BJ (cell line): ENCODE measurements at places on chromosomes 3 and 15.

- DNase-seq = no peak
Observed at GRCh38 chr3:15113471-15113870, 14.5 kb upstream of the RBSN start.

DNA sequence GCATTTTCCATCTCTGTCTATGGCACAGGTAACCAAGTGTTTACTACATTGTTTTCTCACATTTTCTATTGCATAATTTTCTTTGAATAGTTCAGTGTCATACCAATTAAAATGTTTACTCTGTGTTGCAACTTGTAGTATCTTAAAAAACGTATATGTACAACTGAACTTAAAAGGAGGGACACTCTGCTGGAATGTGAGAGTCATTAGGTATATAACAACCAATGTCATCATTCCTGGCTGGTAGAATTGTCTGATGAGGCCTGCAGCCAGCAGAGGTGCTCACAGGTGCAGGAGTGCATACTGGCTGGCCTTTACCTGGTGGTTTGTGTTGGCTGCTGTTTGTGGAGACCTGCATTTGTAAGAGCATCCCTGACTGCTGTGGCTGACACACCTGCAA lies 19.1 kb upstream of the RARRES1 start:
- DNase-seq = no peak

DNA sequence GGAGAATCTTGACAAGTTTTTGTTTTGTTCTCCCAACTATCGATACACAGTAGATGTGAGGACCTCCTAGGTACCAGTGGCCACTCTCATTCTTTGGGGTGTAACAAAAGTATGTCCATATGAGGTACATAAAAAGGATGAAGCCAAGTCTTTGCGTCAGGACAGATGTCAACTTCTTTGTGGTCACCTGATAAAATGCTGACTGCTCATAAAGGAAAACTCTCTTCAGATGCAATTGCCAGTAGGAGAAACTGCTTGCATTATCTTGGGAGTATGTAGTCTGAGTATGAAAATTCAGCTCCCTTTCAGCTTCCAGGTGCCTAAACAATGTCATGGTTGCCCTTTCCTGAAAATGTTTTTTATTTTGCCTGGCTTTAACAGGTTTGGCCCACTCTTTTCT lies 123.8 kb upstream of the GOLIM4 start:
- no peak for DNase-seq

GRCh38 chr3:196219194-196219969 lies 3.0 kb downstream of the SLC51A start:
- peak; percentile 87 for DNase-seq

GRCh38 chr3:96803870-96804269 lies 10.5 kb upstream of the EPHA6 start:
- no peak for DNase-seq

- DNase-seq = no peak
Observed at GRCh38 chr3:4462369-4463040, 4.6 kb downstream of the SUMF1 start.

DNA sequence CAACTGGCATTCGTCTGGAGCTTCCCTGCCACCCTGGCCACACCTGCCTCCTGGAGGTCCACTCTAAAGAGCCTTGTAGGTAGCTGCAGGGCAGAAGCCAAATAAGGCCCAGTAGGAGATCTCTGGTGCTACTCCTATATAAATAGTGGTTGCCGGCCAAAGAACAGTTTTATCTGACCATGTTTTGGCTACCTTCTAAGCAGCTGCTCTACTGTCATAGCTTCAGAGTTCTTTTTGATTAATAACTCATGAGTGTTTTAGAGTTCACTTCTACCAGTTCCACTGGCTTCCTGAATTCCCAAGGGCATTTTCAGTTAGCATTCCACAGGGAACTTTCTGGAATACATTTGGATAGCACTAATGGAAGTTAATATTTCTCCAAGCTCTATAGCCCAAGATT lies 154.6 kb downstream of the B3GALNT1 start:
- DNase-seq = no peak

- DNase-seq = no peak
Observed at GRCh38 chr3:114958930-114959329, 188.2 kb downstream of the ZBTB20 start.

GRCh38 chr3:18224426-18224825 lies 200.7 kb downstream of the SATB1 start:
- no peak for DNase-seq

DNA sequence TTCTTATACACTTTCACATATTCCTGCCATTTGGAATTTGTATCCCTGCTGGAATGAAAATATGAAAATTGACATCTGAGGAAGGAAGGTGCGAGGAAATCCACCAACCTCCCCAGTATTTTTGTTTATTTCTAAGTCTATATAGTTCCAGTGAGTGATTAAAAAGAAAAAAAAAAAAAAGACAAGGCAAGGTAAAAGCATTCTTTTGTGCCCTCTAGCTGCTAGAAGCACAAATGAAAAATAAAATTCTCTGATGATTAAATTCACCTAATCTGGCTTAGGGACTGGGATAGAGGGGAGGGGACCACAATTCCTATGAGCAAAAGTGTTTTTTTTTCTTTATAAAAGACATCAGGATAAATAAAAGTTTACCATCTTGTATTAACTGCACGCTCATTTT lies 370.9 kb downstream of the NR2F2 start:
- no peak for DNase-seq

DNA sequence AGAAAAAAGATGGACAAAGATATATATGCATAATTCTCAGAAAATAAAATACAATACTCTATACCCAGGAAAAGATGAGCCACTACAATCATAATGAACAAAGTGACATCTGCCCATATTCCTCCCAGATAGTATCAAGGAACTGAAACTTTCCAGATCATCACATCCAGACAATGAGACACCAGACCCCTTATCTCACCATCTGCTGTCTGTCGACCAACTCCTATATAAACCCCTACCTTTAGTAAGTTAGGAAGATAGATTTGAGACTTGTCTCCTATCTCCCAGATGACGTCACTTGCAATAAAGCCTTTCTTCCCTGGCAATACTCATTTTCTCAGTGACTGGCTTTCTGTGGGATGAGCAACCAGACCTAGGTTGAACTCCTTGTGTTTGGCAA lies 1071.6 kb downstream of the PLOD2 start:
- no peak for DNase-seq

GRCh38 chr3:197494366-197495058 lies 61.3 kb downstream of the BDH1 start:
- DNase-seq = no peak

- DNase-seq = peak; percentile 15
Observed at GRCh38 chr3:57068437-57069089, 8.1 kb downstream of the SPATA12 start.

DNA sequence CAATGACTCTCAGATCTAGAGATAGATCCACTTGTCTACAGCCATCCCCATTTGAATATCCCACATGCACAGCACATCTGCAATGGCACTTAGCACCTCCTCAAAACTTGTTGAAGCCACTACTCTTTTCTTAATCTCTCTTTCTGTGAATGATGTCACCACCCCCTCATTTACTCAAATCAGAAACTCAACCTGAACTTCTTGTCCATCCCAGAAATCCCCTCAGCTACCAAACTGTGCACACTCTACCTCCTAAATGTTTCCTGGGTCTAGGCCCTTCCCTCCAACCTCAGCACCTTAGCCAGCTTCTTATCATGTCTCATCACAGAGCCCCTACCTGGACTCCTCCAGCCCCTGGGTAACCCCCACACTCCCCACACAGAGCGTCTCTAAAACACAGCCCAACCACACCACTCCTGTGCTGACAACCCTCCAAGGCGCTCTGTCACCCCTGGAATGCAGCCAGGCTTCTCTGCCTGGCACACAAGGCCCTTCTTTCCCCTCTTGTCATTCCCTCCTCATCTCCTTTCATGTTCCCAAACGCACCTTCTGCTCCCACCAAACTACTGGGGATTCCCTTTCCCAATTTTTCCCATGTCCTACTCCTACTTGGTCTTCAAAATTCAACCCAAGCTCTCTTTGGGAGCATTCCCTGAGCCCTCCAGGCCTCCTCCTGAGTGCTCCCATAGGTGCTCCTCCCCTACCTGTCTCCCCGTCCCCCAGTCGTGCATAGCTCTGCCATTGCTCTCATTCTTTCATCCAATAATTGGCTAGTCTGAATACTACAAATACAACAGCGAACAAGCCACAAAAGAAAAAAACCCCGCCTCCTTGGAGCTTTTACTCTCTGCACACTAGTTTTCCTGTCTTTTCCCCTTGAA lies 39.8 kb upstream of the ZBTB38 start:
- no peak for DNase-seq

GRCh38 chr15:56837273-56837672 lies 81.2 kb upstream of the TCF12 start:
- no peak for DNase-seq

- no peak for DNase-seq
Observed at GRCh38 chr15:83352119-83352518, 67.7 kb upstream of the BNC1 start.

DNA sequence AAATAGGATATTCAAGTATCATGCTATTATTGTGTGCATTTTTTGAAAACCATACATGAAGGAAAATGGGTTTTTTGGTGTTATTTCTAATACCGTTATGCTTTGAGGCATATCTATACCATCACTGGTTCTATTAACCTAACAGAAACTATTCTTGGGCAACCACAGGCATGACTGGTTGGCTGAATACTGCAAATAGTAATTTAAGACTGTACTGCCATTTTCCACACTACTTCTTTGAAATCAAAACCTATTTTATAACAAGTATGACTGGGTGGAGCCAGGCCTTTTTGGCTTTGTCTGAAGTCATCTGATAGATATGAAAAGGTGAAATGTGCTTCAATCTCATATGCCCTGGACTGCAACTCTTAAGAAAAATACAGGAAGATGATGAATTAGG lies 115.1 kb downstream of the ULK4 start:
- no peak for DNase-seq

GRCh38 chr3:193377591-193377990 lies 962 bp downstream of the ATP13A5 start:
- DNase-seq = no peak

- no peak for DNase-seq
Observed at GRCh38 chr3:53834429-53835095, 11.7 kb downstream of the CHDH start.

DNA sequence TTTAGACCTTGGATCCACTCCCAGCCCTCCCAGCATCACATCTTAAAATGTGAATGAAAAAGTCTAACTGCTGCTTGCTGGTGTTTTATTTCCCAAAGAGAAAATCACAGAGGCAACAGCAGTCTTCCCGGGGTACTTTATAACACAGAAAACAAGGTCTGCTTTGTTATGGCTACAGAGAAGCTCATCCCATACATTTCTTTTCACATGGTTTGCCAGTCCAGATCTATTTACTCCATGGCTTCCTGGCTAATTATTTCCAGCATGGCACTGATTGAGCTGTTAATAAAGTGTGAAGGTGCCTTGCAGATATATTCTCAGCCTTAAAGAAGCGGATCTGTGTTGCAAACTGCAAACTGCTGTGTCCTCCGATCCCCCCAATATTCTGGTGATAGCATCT lies 466.1 kb upstream of the CFAP20DC start:
- DNase-seq = no peak

GRCh38 chr15:74907163-74907870 lies 666 bp upstream of the FAM219B start:
- DNase-seq = no peak

DNA sequence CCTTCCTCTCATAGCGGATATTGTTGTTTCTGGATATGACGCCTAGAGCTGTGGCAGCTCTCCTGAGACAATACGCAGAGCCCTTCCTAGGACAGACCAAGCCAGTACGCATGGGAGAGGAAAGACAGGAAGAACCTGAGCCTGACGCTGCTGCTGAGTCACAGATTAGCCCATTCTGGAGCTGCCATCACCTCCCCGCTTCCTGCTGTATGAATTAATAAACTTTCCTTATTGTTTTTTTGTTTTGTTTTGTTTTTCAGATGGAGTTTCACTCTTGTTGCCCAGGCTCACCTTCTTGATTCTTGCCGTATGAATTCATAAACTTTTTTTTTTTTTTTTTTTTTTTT lies 67.0 kb downstream of the PPCDC start:
- DNase-seq = no peak

- DNase-seq = peak; percentile 67
Observed at GRCh38 chr15:38864827-38865581, 300.4 kb upstream of the RASGRP1 start.

DNA sequence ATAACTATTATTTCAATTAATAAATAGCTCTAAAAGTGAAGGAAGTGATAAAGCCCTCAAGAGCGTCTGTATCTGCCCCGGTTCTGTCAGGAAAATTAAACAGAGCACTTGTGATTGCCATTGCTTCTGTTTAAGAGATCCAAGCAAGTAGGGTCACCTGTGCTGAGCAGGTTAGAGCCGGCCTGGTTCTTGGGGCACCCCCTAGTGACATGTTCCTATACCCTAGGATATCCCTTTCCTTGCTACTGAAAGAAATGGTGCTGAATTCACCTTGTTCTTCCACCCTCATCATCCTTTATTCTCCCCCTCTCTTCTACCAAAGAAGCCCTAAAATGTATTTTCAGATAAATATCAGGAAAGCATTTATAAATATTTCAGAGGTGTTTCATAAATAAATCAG lies 323.5 kb downstream of the RORA start:
- no peak for DNase-seq

GRCh38 chr3:106913111-106913698 lies 464.0 kb upstream of the CCDC54 start:
- no peak for DNase-seq

- DNase-seq = no peak
Observed at GRCh38 chr15:88982304-88982945, 69.2 kb upstream of the MFGE8 start.

DNA sequence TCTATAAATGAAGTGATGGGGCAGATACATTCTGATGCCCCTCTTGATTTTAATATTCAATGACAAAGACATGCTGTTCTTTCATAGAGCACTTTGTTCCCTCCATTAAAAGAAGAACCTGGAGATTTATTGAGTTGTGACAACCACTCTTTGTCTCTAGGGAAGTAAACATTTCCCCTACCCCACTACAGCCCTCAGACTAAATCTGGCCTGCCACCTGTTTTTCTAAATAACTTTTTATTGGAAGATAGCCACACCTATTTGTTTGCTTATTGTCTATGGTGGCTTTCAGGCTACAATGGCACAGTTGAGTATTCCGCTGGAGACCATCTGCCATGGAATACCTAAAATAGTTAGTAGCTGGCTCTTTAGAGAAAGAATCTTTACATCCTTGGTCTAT lies 41.2 kb upstream of the ZNF385D start:
- no peak for DNase-seq

GRCh38 chr3:102661707-102662497 lies 227.1 kb downstream of the ZPLD1 start:
- no peak for DNase-seq

- DNase-seq = no peak
Observed at GRCh38 chr15:85568261-85568808, 187.9 kb downstream of the AKAP13 start.

GRCh38 chr3:182911782-182912111 lies 68.6 kb downstream of the DCUN1D1 start:
- no peak for DNase-seq

DNA sequence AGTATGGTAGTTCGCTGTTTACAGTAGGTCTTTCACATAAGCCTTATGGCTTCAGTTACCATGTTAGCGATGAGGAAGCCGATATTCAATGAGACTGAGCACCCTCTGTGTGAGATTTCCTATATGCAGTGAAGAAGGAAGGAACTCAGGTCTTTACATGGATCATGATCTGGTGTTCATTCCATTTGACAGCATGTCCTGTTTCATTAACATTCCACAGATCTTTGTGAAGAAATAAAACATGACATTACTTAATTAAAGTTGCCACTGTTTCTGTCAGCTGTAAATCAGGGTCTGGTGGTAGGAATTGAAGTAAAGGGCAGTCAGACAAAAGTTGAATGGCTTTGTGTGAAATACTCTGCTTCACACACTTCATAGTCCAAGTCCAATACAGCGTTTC lies 768.6 kb downstream of the ZPLD1 start:
- DNase-seq = no peak

GRCh38 chr3:16476636-16477035 lies 36.9 kb downstream of the RFTN1 start:
- DNase-seq = peak; percentile 56
